ENCODE measurements at places on chromosomes 2 and 18. TPM values are rescaled to one million over a fixed set of nuclear protein-coding genes. Genes with fewer than 3 reads are reported as not detected.
A peak's percentile ranks its signal among the peaks of the same experiment; 100 is the strongest.

- H3K4me1 ChIP-seq = peaks cover 17% of the 10 kb centered on the region
- no peaks in the 10 kb centered on the region for H3K27me3 ChIP-seq
- peak overlapping the region; percentile 99 for H3K4me3 ChIP-seq
- no peak for DNase-seq
- peaks cover 42% of the 10 kb centered on the region for H3K36me3 ChIP-seq
- H3K27ac ChIP-seq = peak overlapping the region; percentile 53
Measured at GRCh38 chr2:27664622-27665363, 1.1 kb downstream of the SLC4A1AP start.

DNA sequence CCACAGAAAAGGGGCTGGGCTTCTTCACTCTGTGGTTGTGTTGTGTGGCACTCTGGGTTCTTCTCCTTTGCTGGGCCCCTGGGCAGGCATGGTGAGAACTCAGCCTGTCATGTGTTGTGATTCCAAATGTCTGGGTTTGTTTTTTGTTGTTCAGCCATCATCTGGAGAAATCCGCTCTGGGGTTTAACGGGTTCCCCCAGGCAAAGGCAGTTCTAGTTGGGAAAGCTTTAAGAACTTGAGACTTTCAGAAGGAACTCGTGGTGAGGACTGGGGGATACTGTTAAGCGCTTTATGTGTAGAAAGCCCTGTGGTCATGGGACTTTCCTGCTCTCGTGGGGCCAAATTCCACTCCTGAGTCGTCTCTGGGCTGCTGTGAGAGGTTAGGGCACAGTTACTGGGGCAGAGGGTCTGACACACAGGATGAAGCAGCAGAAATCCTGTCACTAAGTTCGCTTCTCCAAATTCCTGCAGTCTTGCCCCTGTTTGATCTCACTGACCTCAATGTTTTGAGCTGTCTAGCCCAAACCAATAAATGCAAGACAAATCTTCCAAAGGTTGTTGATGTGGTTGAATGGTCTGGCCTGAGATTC, 87.7 kb downstream of the RAPGEF4 start:
- no peak overlapping the region for H3K27ac ChIP-seq
- H3K36me3 ChIP-seq = no peaks in the 10 kb centered on the region
- H3K4me1 ChIP-seq = no peaks in the 10 kb centered on the region
- DNase-seq = no peak

Gene NEB
- 2.1 TPM for total RNA-seq

Gene TBR1
- total RNA-seq = not detected

Gene GKN2
- not detected for total RNA-seq

Gene GALNT14
- 6.8 TPM for total RNA-seq
